Fibroblast of villous mesenchyme (primary cell): ENCODE measurements at places on chromosomes 1 and 21. TPM values are rescaled to one million over a fixed set of nuclear protein-coding genes. Genes with fewer than 3 reads are reported as not detected.

TNFSF4 gene
- total RNA-seq, result 45.1 and 127 TPM in 2 replicates

CR1L gene
- total RNA-seq, result not detected in 2 replicates

GNL2 gene
- total RNA-seq, result 77.7 and 85.4 TPM in 2 replicates

DNA sequence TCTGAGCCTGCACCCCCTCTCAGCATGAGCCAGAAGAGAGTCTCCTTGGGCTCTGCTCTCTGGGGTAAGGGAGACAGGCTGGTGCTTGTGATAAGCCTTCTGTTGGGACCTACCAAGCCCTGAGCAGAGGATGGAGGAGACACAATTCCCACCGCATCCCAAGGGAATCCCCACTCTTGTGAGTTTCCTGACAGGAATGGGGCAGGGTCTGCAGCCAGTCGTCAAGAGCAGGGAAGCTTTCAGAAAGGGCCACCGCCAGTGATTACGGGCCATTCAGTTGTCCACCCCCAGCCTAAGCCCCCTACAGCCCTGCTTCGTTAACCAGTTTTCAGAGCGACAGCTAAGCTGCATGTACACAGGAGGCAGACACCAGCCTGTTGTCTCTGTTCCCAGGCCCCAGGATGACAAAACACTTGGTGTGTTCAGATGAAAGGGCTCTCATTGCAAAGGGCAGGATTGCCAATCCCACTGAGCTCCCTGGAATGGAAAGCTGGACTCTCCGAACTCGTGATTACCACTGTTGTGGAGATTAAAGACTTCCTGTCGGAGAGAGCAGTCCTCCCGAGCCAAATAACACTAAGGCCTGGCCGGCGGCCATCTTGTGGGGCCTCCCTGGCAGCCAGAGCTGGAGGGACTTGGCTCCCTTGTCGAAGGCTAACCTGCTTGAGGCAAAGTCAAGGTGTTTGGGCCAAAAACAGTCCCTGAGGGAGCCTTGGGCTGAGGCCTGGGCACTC, 37.4 kb upstream of the SLC30A1 start:
- no peak for DNase-seq

LIN28A gene
- not detected in 2 replicates for total RNA-seq

OR14K1 gene
- not detected in 2 replicates for total RNA-seq

GRCh38 chr1:170214117-170215032, 68.6 kb downstream of the NTMT2 start:
- peak; percentile 29 for DNase-seq

ACTA1 gene
- not detected in 2 replicates for total RNA-seq
